ENCODE measurements at places on chromosomes 4 and X.

- DNase-seq: no peak
Measured at GRCh38 chr4:30396772-30397475, 323.2 kb upstream of the PCDH7 start.

- peak; percentile 11 for DNase-seq
Measured at GRCh38 chrX:85244450-85245211, 840 bp downstream of the ZNF711 start.

- DNase-seq: no peak
Measured at GRCh38 chr4:38236503-38236902, 276.3 kb downstream of the PTTG2 start.

DNA sequence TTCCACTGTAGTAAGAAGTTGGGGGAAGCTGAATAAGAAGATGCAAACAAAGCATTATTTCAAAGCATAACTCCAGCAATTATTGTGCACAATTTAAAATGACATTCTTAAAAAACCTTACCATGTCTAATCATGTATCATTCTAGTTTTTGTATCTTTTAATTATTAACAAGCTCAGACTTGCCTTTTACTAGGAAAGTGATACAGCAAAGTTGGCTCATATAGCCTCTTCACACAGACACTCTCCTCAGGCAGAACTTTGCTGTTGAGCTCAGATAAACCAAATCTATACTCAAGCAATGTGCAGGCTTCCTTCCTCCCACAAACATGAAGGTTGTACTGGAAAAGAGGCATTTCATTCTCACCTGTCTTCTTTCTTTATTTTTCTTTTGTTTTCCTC, 358.7 kb upstream of the EMCN start:
- no peak for DNase-seq

- DNase-seq: no peak
Measured at GRCh38 chr4:183770906-183771305, 111.8 kb downstream of the TRAPPC11 start.
